NCI-H1092 treated with DMSO at 0.1 percent for 48 hours (cell line): ENCODE measurements at places on chromosomes 5 and 9.

DNA sequence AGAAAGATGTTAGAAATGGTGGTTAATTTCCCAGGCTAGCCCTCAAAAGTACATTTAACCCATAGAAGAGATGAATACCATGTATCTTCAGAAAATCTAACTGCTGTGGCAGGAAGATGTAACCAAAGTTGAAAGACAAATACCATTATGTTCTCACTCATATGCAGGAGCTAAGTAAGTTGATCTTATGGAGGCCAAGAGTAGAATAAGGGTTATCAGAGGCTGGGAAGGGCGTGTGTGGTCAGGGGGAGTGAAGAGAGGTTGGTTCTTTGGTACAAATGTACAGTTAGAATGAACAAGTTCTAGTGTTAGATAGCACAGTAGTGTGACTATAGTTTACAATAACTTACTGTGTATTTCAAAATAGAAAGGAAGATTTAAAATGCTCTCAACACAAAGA is 61.7 kb downstream of the CDC14B start:
- DNase-seq: no peak

- DNase-seq: no peak
Measured at GRCh38 chr5:10673407-10673806, 87.6 kb downstream of the DAP start.

GRCh38 chr5:117759849-117760499 is 1185.4 kb upstream of the SEMA6A start:
- DNase-seq: no peak

GRCh38 chr9:121207371-121207940 is 5.8 kb upstream of the RAB14 start:
- no peak for DNase-seq

DNA sequence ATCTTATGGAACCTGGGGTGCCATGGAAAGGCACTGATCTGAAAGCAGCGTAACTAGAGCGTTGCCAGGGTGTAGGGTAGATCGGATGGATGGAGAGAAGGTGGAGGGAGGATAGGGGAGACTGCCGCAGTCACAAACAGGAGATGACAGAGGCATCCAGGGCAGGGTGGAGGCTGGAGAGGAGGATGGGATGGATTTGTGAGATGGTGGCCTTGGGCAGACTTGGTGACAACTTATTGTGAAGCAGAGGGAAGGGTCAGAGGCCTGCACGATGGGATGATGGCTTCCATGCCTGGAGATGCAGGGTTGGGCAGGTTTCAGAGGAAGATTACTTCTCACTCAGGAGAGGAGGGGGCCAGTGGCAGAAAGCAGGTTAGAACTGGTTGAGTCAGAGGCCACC is 2.4 kb downstream of the GLIPR2 start:
- no peak for DNase-seq
